ENCODE measurements at places on chromosomes 3 and 15. TPM values are rescaled to one million over a fixed set of nuclear protein-coding genes. Genes with fewer than 3 reads are reported as not detected.

The PLSCR5 gene
- total RNA-seq = not detected

The OXTR gene
- 0.20 TPM for total RNA-seq

The LEO1 gene
- total RNA-seq = 9.2 TPM

The NANOGP8 gene
- total RNA-seq = not detected

The EXD1 gene
- not detected for total RNA-seq

The EPHA6 gene
- not detected for total RNA-seq

The GOLGA6L6 gene
- total RNA-seq = not detected

The ERC2 gene
- total RNA-seq = not detected

The PRSS50 gene
- not detected for total RNA-seq

The NRG4 gene
- total RNA-seq = not detected

The EPHB1 gene
- total RNA-seq = 2.6 TPM

The TM4SF4 gene
- not detected for total RNA-seq

DNA sequence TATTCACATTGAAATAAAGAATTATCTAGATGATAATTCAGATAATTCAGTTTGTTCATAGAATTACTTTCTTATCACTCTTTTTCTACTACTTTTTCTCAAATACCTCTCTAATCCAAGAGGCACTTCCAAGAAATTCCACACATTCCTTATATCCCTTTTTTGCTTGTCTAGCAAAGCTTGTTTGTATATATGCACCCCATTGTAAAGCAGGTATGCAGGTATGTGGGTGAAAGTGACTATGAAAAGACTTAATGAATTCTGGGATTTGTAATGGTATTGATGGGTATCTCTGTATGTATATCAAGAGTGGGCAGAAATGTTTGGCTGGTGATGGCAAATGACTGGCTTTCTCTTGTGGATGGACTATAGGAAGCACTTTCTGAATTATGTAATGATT is 94.1 kb upstream of the FGF7 start:
- DNase-seq = no peak

DNA sequence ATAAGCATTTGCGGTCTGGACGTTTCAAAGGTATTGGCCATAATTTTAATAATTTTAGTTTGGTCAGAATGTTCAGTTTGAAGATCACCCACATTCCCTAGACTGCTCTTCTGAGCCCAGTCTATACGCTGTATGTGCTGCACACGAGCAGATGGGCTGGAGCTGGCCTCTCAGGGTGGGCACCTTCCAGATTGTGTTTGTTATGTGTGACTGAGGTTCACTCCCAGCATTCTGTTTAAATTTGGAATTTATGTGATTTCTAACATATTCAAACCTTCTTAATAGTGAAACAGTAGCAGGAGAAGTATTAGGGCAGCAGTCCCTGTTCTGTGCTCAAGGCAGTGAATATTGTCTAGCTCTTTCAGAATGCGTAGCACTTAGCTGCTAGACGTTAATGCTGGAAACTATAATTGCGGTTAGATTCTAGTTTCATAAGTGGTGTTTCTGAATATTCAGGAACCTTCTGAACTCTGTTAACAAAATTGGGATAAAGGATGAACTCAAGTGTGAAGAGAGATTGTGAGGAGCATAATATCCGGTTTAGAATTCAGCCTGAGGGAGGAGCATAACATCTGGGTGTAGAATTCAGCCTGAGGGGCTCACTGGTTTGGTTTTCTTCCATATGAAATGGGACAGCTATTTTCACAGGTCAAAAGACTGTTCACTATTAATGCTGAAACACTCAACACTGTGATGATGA is 68.6 kb upstream of the RPL35A start:
- no peak for DNase-seq

GRCh38 chr3:143119974-143120715 is 574 bp downstream of the CHST2 start:
- peak; percentile 29 for DNase-seq

DNA sequence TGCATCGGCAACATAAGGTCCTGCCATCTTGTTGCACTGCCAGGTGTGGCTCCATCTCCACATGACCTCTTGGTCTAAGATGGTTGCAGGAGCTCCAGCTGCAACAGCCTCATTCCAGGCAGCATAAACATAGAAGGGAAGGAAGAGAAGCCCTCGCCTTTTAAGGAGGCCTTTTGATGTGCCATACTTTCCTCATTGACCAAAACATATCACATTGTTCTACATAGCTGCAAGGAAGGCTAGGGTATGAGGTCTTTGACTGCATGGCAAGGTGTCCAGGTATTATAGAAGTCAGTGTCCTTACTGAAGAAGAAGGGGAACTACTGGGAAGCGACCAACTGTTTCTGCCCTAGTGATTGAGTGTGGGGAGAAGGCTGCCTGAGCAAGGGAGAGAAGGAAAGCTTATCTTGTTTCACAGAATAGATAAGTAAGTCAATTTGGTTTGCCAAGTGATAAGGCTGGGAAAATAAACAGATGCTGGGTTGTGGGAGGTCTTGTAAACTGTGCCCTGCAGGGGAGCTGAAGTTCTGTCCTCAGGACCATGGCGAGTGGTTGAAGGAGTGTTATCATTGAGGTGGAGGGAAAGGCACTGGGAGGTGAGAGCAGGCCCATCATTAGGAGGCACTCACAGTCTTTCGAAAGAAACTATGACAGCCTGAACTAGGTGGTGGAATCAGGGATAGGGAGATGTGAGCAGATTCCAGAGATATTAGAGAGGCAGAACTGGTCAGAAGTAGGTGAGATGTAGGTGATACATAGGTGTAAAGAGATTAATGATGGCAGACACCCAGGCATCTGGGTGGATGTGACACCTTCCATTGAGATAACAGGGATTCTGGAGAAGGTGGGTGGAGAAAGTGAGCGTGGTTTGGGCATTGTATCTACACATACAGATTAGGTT is 93.8 kb upstream of the IGF1R start:
- DNase-seq = no peak

- no peak for DNase-seq
Measured at GRCh38 chr3:4688411-4688810, 195.3 kb downstream of the ITPR1 start.

- no peak for DNase-seq
Measured at GRCh38 chr15:74376226-74376625, 8.8 kb upstream of the CYP11A1 start.

GRCh38 chr3:40801284-40801741 is 276.6 kb downstream of the ZNF621 start:
- no peak for DNase-seq

DNA sequence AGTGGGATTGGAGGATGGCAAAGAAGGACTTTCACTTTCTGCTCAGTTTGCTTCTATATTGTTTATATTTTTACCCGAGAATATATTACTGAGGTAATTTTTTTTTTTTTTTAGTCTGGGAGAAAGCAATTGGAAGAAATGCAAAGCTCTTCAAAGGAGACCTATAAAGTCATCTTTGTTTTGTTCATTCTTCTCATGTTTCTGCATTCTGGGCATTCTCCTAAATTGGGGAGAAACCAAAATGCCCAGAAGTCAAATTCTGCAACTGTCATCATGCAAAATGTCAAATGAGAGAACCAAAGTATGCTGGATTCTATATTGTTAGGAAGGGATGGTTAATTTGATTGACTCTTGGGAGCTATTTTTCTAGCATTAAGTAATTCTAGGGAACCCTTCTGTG is 168.3 kb upstream of the TSC22D2 start:
- DNase-seq = no peak

DNA sequence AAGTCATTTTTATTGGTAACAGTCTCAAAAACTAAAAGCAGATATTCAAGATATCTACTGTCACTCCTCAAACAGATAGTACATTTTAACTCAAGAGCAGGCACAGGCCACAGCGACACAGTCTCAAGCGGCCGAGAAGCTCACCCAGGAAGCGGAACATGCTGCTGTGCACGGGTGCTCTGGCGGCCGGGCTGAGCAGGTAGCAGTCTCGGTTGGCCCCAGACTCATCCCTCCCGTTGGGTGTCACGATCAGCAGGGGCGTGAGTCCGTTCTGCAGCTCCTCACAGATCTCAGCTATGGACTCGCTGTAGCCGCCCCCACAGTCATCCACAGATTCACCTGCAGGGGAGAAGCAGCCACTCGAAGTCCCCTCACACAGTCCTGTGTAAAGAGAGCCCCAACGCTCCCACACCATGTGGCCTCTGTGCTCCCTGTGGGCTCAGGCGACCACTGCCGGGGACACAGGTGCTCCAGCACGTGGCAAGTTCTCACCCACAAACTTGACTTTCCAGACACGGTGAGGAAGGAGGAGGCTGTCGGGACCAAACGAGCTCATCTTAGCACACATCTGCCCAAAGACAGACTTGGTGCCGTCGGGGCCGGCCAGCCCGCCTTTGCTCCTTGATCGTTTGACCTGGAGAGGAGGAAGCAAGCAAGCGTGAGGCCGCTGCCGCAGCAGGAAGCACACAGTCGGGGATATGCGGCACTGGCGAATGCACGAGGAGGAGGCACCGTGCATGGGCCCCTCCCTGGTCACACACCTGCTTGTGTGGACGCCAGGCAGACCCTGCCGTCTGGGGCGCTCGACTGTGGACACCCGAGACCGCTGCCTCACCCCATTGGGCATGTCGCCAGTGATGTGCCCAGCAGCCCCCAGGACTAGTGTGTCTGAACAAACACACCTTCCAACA is 17.7 kb upstream of the OCA2 start:
- DNase-seq = no peak

- no peak for DNase-seq
Measured at GRCh38 chr3:110106805-110107204, 769.5 kb upstream of the DPPA4 start.

- no peak for DNase-seq
Measured at GRCh38 chr3:108485146-108485545, 25.2 kb downstream of the MYH15 start.

DNA sequence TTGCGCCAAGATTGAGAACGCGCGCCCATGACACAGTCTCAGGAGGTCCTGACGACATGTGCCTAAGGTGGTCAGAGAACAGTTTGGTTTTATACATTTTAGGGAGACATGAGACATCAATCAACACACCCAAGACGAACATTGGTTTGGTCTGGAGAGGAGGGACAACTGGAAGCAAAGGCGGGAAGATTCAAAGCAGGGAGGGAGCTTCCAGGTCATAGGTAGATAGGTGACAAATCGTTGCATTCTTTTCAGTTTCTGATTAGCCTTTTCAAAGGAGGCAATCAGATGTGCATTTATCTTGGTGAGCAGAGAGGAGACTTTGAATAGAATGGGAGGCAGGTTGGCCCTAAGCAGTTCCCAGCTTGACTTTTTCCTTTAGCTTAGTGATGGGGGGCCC is 828.4 kb upstream of the DPPA4 start:
- no peak for DNase-seq

- DNase-seq = no peak
Measured at GRCh38 chr15:74610302-74610951, 5.2 kb upstream of the CLK3 start.

DNA sequence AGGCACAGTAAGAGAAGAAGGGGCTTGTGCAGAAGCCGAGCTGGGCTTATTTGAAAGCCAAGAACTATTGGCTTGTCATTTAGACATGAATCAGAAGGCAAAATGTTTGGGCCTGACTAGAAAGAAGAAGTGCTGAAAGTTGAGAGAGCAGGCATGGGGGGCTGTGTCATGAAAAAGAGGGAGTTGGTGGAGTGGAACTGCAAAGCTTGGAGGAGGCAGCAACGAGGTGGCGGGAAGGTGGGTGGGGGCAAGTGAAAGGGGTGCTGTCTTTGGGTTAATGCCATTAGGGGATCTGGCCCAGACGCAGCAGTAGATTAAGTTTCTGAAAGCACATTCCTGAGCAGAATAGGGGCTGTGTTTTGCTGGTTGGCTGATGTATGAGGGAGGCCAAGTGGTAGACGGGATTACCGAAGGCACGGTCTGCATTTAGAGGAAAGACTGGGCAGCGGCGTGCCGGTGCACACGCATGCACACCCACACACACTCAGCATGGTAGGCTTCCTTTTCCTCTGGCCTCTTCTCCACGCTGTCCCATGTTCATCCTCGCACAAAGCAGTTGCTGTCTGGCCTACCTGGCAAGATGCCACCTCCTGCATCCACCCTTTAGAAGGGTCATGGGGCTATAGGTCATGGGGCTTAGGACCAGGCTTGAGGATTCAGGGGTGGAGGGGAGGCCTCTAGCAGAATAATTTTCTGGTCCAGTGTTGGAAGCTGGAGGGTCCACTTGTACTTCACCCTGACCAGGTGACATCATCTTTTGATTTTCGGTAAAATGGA is 43.0 kb downstream of the BOC start:
- DNase-seq = no peak

GRCh38 chr15:42100021-42100800 is 5.8 kb upstream of the PLA2G4D start:
- DNase-seq = no peak

DNA sequence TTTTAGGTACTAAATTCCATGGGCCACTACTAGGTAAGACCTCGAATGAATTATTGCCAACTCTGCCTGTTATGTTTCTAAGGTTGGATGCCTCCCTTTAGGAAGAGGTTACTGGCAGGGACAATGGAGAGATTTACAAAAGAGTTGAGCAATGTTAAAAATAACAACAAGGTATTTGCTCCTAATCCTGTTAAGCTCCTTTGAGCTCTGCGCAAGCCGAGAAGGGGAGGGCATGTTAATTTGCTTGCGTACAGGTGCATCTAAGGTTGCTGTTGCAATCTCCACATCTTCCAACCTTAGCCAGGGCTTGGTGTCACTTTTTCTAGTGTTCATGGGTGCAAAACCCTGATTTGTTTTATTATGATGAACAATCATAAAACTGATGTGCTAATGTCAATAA is 161.5 kb upstream of the TPM1 start:
- DNase-seq = no peak

DNA sequence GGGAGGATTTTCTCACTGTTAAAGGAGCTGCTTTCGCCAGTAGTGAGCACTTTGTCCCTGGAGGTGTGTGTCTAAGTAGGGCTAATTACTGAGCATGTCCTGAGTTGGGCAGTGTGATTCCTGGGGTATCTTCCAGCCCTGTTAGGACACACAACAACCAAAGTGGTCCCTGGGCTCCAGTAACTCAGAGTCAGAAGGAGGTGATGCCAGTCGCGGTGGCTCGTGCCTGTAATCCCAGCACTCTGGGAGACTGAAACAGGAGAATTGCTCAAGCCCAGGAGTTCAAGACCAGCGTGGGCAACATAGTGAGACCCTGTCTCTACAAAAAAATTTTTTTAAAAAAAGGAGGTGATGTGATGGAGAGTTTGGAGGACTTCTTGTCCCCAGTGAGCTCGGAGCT is 37.5 kb downstream of the PML start:
- no peak for DNase-seq

GRCh38 chr15:69085325-69086081 is 71.0 kb downstream of the NOX5 start:
- DNase-seq = no peak

DNA sequence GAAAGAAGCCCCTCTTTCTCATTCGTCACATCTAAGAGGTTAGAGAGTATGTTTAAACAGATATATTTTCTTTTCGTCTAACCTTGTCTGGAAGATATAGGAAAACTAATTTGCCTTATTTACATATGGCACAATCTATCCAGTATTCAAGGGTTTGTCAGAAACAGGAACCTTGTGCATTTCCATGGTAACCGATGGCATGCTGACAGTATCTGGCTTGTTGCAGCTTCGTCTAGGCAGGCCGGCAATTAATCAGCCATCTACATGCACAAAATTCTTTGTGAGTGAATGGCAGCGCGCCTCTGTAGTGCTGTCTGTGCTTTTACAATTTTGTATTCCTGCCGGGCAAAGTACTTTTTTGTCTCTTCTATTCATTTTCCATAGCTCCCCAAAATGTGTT is 294.0 kb upstream of the SOX2 start:
- DNase-seq = no peak

GRCh38 chr3:10192953-10193691 is 28.4 kb downstream of the IRAK2 start:
- DNase-seq = peak; percentile 66

GRCh38 chr3:95399585-95399984 is 1336.7 kb downstream of the NSUN3 start:
- DNase-seq = no peak

- DNase-seq = no peak
Measured at GRCh38 chr15:81612631-81613030, 238.6 kb upstream of the TMC3 start.

All from naive thymus-derived CD4-positive, alpha-beta T cell (primary cell).